ENCODE measurements at places on chromosomes 4 and X. TPM values are rescaled to one million over a fixed set of nuclear protein-coding genes. Genes with fewer than 3 reads are reported as not detected.

- DNase-seq: no peak
Observed at GRCh38 chr4:173076903-173077634, 91.5 kb upstream of the GALNT7 start.

DNA sequence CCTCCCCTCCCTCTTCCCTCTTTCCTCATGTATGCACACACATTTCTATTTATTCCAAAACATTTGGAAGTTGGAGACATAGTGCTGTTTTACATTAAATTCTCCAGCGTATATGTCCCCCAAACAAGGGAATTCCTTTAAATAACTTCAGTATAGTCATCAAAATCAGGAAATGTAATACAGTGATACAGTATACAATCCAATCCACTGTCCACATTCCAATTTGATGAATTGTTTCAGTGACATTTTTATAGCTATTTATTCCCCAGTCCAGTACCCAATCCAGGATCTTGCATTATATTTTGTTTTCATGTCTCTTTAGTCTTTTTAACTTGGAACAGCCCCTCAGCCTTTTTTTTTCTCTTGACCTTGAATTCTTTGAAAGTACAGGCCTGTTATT, 233.0 kb downstream of the DKK2 start:
- no peak for DNase-seq

DNA sequence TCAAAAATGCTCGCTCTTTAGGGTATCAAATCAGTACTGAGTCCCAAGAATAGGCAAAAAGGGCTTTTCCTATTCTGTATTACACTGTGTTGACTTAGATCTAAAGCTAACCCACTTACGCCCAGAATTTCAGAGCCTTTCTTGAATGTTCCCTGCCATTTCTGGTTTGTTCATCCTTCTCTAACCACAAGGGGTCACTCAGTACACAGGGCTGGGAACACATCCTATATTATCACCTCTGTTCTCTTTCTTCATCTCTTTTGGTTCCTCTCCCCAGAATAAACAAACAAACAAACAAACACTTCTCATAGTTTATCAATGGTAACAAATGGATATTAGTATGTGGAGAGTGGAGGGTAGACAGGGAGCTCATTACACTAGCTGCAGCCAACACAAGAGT, 25.5 kb upstream of the MORC4 start:
- no peak for DNase-seq

GRCh38 chr4:39706334-39706733, 8.4 kb downstream of the UBE2K start:
- DNase-seq: no peak

GRCh38 chrX:153353416-153353815, 19.5 kb downstream of the ZNF275 start:
- no peak for DNase-seq

- DNase-seq: no peak
Observed at GRCh38 chrX:103539695-103540094, 20.4 kb upstream of the RAB40A start.

DNA sequence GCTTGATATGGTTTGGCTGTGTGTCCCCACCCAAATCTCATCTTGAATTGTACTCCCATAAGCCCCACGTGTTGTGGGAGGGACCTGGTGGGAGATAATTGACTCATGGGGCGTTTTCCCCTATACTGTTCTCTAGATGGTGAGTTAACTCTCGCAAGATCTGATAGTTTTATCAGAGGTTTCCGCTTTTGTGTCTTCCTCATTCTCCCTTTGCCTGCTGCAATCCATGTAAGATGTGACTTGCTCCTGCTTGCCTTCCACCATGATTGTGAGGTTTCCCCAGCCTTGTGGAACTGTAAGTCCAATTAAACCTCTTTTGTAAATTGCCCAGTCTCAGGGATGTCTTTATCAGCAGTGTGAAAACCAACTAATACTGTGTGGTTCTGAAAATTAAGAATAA, 11.5 kb downstream of the SLAIN2 start:
- DNase-seq: no peak

- no peak for DNase-seq
Observed at GRCh38 chr4:119490335-119490734, 138.3 kb downstream of the PDE5A start.

DNA sequence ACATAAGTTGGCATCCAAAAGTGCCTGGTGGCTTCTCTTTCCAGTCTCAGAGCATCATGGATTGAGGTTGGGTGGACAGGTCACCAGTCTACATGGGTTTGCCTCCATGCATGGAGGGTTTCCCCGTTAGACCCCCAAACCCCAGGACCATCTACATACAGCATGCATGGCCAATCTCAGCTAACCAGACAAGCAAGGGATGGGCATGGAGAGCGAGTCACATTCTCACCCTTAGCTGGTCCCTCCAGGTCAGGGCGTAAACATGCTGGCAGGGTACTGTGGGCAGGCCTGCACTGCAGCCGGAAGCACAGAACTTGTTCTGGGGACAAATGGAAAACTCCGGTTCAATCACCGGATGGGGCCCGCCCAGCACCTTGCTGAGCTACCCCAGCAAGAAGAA, 37.3 kb downstream of the HCCS start:
- no peak for DNase-seq

DNA sequence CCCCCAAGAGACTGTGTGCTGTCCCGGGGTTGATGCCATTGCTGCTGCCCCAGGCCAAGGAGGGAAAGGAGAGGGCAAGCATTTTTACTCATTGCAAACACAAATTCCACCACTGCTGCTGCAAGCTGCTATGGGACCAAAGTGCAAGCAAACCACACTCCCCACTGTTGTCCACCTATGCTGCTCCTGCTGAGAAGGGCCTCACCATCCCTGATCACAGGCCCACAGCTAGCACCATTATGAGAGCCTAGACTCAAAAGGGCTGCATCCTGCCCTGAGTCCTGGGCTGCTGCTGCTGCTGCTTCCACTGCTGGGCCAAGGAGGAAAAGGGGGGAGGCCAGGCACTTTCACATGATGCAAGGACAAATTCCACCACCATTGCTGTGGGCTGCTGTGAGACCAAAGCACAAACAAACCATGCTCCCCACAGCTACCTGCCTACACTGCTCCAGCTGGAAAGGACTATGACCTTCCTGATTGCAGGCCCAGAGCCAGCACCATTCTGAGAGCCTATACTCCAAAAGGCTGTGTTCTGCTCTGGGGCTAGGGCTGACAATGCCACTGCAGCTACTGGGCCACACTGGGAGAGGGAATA, 218.2 kb upstream of the ZCCHC13 start:
- DNase-seq: no peak

The SLC49A3 gene
- total RNA-seq: 9.9 TPM

The PCDH7 gene
- total RNA-seq: 10.6 TPM

The MID1 gene
- total RNA-seq: 41.4 TPM

The STK32B gene
- 2.2 TPM for total RNA-seq

The PABPC4L gene
- 0.17 TPM for total RNA-seq

The PABPC1L2B gene
- total RNA-seq: not detected

The DNAAF6 gene
- total RNA-seq: not detected

Measured in mucosa of descending colon (tissue), 3 donors.